NCI-H510A (cell line): ENCODE measurements at places on chromosomes 5 and 9.

- DNase-seq, result peak; percentile 25
Observed at GRCh38 chr5:153147891-153148623, 342.4 kb upstream of the GRIA1 start.

DNA sequence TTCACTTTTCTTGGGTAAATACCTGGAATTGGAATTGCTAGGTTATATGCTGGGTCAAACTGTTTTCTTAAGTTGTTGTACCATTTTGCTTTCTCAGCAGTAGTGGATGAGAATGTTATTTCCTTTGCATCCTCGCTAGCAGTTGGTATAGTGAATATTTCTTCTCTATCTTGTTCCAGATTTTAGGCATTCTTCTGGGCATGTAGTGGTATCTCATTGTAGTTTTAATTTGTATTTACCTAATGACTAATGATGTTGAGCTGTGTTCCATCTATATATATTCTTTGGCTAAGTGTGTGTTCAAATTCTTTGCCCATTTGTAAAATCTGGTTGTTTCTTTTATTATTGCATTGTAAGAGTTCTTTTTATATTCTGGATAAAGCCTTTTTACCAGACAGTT is 333.3 kb downstream of the MAT2B start:
- DNase-seq, result no peak

GRCh38 chr5:178416919-178417318 is 173.3 kb downstream of the COL23A1 start:
- DNase-seq, result no peak

DNA sequence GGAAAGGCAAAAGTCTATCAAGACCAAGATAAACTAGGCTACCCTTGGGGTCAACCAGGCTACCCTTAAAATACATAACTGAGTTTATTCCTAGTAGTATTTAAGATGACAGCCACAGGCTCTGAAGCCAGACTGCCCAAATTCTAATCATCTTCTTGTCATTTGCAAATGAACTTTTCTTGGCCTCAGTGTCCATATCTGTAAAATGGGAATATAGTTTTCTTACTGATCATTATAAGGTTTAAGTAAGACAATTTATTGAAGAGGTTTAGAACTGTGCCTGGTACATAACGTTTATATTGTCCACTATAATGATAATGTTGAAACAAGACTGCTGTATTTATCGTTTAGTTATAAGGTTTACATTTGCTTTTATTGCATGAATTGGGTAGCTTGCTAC is 112.5 kb downstream of the SLC12A2 start:
- no peak for DNase-seq

DNA sequence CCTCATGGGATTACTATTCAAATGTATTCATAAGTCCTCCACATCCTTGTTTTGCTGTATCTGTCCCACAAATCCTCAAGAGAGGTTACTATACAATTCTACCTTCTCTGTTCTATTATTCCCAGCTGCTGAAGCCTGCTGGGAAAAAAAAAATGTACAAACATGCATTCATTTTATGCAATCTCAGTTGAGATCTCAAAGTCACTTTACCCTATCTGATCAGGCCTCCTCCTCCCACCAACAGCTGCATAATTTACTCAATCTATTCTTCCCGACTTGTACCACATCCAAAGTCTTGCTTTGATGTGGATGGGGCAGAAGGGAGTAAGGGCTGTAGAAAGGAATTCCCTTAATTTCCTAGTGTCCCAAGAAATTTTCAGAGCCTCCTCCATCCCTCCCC is 28.6 kb downstream of the PSIP1 start:
- no peak for DNase-seq
